ENCODE measurements at places on chromosomes 11 and 22.
A peak's percentile ranks its signal among the peaks of the same experiment; 100 is the strongest.

GRCh38 chr11:78810559-78811009, 235.9 kb upstream of the NARS2 start:
- no peak for DNase-seq

- no peak for DNase-seq
Measured at GRCh38 chr11:66951927-66952337, 6.3 kb downstream of the PC start.

DNA sequence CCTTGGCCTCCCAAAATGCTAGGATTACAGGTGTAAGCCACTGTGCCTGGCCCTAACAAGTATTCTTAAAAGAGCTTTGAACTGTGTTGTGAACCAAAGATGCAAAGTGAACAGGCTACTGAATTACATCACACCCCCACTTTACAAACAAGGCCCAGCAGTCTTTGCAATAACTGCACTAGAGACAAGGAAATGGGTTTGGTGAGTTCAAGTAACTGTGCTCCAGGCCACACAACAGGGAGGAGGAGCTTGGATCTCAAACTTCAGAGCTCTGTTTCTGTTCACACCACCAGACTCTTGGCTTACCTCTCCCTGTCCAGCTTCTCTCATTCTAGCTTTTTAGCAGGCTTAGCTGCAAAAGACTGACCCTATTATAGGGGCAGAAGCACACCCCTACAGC, 30.4 kb upstream of the RASL10A start:
- no peak for DNase-seq

DNA sequence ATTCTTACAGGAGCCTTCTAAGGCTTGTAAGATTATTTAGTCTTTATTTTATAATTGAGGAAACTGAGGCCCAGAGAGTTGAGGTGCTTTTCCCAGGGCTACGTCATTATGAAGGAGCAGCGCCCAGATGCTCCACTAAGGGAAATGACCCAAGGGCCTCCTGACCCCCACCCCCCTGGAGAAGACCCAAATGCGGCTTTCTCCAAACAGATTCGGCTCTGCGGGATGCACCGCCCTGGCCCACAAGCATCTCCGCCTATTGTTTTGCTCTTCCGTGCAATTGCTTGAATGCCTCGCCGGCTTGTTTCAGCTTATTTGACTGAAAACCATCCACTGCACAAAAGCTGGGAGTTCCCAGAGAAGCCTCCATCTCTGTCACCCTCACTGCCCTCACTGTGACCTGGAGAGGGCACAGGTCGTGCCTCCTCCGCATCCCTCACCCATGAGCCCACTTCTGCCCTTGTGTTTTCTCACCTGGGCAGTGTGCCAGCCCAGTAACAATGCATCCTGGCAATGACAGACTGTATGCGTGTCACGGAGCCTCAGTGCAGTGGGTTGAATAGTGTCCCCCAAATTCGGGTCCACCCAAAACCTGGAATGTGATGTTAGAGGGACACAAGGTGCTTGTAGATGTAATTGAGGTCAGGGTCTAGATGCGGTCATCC, 790.2 kb downstream of the TBC1D22A start:
- DNase-seq, result no peak

DNA sequence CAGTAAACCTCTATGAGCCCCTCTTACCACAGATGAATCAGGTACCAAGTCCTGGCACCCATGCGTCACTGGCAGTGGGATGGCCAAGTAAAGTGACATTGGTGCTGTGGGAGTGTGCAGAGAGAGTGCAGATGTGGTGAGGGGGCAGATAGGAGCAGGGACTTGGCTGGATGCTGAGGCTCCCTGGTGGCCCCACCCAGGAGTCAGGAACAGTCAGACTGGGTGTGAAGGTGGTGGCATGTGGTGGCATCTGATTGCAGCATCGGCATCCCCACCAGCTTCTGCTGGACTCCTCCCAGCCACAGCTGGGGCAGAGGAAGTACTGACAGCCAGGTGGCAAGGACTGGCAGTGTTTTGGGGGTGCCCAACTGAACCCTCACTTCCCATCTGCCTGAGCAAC, 11.4 kb downstream of the DGAT2 start:
- DNase-seq, result no peak

DNA sequence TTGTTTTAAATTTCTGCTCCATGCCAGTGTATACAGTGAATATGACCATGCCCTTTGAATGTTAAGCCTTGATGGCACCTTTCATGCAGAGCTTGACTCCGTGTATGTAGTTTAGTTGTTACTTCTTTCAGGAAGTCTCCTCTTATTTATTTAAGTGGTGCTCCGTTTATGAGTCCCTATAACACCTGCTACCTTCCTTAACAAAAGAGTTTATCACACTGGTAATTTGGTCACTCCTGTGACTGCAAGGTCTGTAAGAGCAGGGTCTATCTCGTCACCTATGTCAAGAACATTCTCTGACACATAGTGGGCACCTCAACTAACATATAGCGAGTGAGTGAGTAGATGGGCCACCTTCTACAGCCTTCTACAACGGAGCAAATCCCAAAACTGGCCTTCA, 152.5 kb downstream of the CCDC34 start:
- DNase-seq, result no peak

GRCh38 chr22:36580846-36581245, 51.9 kb upstream of the EIF3D start:
- no peak for DNase-seq

GRCh38 chr11:84558085-84558905, 1068.8 kb downstream of the DLG2 start:
- DNase-seq, result peak; percentile 33

DNA sequence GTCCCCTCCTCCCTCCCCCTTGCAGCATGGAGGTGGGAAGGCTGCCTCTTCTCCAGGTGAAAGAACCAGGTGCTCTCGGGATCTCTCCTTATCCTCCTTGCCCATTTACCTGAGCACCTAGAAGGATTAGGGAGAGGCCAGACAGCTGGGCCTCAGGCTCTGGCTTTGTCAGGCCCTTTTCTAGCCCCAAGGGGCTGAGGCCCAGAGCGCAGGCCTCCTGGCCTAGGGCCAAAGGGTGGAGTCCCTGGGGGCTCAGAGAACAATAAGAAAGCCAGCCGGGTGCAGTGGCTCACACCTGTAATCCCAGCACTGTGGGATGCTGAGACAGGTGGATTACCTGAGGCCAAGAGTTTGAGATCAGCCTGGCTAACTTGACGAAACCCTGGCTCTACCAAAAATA, 5.4 kb upstream of the TTLL1 start:
- no peak for DNase-seq

- no peak for DNase-seq
Measured at GRCh38 chr11:124732230-124732629, 7.5 kb upstream of the NRGN start.

GRCh38 chr22:36325154-36326031, 62.4 kb downstream of the MYH9 start:
- DNase-seq, result peak; percentile 92

GRCh38 chr11:85279267-85279666, 347.9 kb downstream of the DLG2 start:
- no peak for DNase-seq

DNA sequence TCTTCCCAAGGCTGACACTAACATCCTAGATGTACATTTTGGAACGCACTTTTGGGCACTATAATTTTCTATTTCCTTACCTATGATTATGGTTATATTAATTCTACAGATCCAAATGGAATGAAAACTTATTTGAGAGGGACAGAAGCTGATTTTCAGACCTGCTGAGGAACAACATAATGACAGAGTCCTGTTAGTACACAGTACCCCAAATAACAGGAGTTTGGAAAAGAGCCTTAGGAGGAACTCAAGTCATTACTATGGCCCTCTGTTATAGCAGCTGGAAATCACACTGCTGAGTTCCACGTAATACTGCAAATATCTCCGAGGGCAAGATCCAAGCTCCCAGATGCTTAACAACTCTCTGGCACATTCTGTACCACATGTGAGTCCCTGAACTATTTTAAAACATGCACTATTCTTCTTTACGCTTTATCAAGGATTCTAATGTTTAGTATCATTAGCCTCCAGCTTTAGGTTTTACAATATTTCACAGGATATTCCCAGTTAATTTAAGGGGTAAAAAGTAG, 1027.7 kb upstream of the CCDC90B start:
- no peak for DNase-seq

DNA sequence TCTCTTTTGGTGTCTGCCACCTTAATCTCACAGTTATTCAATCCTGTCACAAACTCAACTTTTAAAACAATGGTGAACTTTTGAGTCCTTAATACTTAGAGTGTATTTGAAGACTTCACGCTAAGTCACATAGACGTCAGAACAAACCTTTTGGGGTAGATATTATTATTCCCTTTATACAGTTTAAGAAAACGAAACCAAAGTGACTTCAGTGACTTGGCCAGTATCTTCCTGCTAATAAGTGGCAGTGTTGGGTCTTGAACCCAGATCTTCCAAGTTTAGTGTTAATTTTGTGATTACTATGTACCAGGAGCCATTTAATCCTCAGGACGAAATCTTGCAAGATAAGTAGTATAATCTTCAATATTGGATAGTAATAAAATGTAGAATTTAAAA, 691 bp downstream of the CEP295 start:
- DNase-seq, result no peak

DNA sequence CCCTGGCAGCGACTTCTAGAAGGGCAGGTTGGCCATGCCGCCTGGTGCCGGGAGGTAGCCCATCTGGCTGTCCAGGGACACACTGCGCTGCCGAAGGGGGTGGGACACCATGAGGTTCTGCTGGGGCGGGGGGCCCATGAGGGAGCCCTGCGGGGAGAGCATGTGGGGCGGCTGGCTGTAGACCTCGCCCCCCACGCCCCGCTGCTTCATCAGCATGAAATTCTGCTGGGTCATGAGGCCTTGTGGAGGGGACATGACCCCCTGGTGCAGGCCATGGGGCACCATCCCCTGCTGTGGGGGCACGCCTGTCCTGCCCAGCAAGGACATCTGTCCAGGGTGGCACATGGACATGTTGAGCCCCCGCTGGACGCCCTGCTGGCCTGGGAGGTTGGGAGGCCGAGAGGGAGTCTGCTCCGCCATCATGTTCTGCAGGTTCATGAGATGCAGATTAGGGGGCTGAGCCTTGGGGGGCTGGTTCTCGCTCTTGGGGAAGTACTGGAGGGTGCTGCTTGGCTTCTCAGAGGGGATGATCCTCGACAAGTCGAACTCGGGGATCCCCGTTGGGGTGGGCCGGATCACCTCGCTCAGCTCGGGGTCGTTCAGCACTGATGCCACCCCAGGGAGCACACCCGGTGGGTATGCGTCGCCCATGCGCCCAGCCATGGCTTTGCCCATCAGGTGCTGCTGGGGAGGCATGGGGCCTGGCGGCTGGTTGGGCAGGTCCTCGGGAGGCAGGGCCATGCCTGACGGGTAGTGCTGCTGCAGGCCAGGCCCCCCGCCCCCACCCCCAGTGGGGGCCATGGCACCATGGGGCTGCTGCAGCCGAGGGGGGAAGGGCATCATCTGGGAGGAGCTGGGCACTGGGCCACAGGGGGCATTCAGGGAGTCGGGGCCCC, 15.0 kb downstream of the CXCR5 start:
- no peak for DNase-seq

GRCh38 chr11:33536178-33536577, 164.4 kb downstream of the C11orf91 start:
- no peak for DNase-seq

DNA sequence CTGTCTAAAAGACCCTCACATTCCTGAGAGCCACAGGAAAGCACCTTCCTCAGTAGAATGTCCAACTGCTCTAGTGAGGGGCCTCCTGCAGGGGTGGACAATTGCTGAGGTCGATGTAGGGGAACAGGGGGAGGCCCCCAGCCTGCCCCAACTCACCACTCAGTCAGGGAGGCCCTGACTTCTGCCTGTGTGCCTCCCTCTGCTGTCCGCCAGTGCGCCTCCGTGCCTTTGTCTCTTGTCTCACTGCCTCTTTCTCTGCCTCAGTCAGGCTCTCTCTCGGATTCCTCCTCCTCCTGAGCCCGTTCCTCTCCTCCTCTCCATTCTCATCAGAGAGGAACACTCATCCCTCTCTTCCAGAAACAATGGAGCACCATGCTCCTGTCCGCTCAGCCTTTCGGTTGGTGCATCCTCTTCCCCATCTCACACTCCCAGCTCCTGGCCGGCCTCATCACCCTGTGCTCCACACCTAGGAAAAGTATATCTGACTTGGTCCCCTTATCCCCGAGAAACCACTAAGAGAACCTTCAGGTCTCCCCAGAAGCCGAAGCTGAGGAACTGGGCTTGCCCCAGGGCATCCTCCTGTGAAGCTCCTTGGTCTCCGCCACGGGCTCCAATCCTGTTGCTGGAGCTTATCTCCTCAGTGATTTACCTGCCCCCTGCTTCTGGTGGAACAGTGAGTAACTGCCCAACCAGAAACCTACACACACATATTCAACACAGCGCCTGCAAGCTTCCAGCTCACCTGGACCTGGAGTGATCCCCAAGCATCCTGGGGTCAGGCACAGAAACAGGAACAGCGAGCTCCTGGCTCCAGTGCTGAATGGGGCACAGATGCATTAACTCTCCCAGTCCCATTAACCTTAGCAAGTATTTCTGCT, 2.3 kb downstream of the B3GAT1 start:
- DNase-seq, result no peak

GRCh38 chr11:10030122-10030490, 263.9 kb downstream of the SBF2 start:
- no peak for DNase-seq

DNA sequence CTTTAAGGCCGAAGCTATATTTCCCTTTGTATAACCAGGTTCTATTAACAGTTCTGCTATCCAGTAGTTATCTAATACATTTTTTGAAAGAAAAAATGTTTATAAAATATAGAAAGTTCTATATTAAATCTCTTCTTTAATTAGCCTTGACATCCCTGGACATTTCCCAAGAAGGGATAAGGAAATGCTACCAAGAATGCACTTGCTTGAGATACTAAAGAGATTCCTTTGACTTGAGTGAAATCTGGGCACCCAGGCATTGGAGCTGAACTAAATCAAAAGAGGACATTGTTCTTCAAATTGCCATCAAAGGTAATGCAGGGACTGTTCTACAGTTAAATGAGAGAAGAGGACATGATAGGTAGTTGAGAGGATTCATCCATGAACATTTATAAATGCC, 535.9 kb upstream of the FAT3 start:
- no peak for DNase-seq

DNA sequence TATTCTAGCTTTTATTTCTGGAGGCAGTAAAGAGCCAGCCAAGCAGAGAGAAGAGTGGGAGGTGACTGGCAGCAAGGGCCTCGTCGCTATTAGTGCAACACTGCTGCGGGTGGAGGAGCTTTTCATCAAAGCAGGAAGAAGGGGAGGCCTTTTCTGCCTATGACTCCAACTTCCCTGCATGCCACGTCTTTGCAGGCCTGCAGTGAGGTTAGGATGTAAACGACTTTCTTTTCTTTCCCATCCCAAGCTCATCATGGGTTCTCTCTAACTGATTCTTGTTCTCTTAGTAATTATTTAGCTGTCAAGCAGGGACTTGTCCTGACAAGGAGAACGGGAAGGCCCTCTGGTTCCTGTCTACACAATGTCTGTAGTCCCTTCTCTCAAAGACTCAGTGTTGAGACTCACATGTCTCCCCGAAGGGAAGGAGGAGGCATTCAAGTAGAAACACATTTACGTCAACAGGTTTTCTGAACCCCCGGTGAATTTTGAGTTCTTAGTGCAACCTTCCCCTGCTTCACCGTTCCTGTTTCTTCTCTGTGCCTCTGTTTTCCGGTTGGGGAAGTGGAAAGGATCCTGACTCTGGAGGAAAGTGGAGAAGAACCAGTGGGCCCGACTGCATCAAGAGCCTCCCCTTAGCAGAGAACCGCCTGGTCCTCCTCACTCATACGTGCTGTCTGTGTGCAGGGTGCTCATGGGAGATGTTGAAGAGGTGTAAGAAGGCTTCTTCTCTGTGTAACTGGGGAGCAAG, 56.9 kb downstream of the PACS1 start:
- DNase-seq, result peak; percentile 69

- peak; percentile 6 for DNase-seq
Measured at GRCh38 chr11:60914633-60915247, 782 bp downstream of the TMEM109 start.

GRCh38 chr11:66084821-66085475, 14.9 kb downstream of the PACS1 start:
- no peak for DNase-seq

Data from stromal cell of bone marrow (primary cell).